ENCODE measurements at places on chromosomes 4 and X.

DNA sequence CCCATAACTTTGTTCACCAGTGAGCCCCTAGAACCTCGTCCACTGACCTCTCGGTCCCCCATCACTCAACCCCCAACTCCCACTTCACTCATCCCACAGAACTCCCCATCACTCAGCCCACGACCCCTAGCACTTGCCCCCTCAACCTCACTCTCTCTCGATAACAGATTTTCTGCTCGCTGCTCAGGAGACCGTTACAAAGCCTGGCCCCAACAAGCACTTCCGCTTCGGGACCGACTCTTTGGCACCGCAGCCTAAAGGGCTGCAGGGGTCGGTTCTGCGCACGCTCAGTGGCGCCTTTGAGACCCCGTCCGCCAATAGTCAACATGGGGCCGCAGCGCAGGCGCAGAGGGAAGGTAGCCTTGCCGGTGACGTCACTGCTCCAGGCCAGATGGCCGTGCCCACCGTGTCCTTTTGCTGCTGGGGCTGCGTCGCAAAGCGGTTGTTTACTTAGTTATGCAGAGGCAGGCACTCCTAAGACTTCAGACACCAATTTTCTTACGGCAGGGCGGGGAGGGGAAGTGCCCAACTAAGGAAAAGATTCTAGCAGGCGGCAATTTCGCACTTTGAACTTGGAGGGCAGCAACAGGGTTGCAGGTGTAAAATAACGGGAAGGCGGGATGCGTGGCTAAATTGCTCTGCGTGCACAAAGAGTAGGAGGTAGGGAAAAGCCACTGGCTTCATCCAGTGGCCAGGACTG lies at the start of gene ZNF182:
Gene ZNF182 (minus strand): TSS at position 232 of the 700 bp plus-strand sequence. CDS start 1,380 bp downstream, outside the sequence.
- DNase-seq, result peak; percentile 75

GRCh38 chr4:169110633-169111032 lies 100.6 kb upstream of the CBR4 start:
- no peak for DNase-seq

DNA sequence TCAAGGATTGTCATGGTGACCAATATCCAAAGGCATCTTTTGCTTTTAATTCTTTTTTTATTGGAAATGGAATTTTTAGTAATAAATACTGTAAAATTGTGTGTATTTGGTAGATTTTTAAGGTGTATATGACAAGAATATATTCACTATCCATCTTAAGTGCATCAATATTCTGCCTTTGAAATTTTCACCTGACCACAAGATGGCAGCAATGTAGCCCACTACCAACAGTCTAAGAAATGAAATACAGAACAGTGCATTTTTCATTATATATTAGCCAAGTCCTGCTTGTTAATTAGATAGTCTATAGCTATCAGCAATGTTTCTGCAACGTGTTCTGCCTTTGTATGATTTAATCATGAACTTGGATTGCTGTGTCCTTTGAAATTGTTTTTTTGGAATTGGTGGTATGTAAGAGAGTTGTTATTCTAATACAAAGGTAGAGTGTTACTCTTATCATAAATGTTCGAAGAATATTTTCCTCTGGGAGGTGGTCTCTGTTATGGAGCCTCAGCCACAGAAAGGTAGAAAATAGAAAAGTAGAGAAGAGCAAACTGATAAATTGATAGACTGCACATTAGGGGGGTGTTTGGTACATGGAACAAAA lies 38.2 kb downstream of the HPGDS start:
- no peak for DNase-seq

- DNase-seq, result no peak
Measured at GRCh38 chr4:73743281-73743680, 2.9 kb downstream of the CXCL8 start.

GRCh38 chr4:80876810-80877209 lies 153.7 kb upstream of the BMP3 start:
- DNase-seq, result no peak

DNA sequence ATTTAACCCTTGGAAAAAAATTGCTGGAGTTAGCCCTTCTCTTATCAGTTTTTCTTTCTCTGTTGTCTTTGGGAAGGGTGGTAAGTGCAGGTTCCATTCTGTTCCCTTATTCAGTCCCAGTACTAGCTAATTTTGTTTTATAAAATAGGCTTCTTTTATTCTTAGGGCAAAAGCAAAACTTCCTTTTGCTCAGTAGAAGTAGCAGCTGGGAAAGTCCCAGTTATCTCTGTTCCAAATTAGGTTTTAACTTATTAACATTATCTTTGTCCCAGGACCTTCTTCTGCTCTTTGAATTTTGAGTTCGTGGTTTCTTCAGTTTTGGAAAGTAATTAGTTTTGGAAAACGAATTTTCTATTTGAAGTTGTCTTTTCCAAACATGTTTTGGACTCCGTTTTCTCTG lies 61.1 kb downstream of the BANK1 start:
- DNase-seq, result no peak

Data from nucleus accumbens (tissue), 56 donors.